ENCODE measurements at places on chromosomes 12 and 14. TPM values are rescaled to one million over a fixed set of nuclear protein-coding genes. Genes with fewer than 3 reads are reported as not detected.

Gene PLEKHD1
- total RNA-seq = not detected

Gene NDRG2
- 3.1 TPM for total RNA-seq

Gene CAPS2
- 2.6 TPM for total RNA-seq

Gene ESR2
- 0.05 TPM for total RNA-seq

Gene IRAK3
- total RNA-seq = 2.9 TPM

Gene LAG3
- total RNA-seq = not detected

Gene ADAMTS20
- not detected for total RNA-seq

Gene C14orf180
- not detected for total RNA-seq

Gene TTC8
- 10.6 TPM for total RNA-seq

Gene TPH2
- total RNA-seq = not detected

Gene GZMH
- not detected for total RNA-seq

Gene RDH5
- total RNA-seq = 1.0 TPM

Gene TUBA1C
- 561 TPM for total RNA-seq

Gene KRT82
- total RNA-seq = not detected

Gene TSPAN19
- 0.35 TPM for total RNA-seq

Gene RFLNA
- 0.41 TPM for total RNA-seq

Gene B4GALNT1
- total RNA-seq = 2.9 TPM

Gene TAS2R46
- 1.6 TPM for total RNA-seq

Gene ART4
- total RNA-seq = 0.29 TPM

Gene HCAR2
- total RNA-seq = not detected

Gene NTS
- total RNA-seq = not detected

Gene ZNF385A
- total RNA-seq = 6.0 TPM

Gene ANKRD33
- 1.2 TPM for total RNA-seq

Gene JPH4
- not detected for total RNA-seq

Gene NTF3
- not detected for total RNA-seq

Gene RTL1
- not detected for total RNA-seq

Gene ZBTB39
- 8.0 TPM for total RNA-seq
